ENCODE measurements at places on chromosomes 12 and 14.

GRCh38 chr12:112004041-112004440, 8.9 kb downstream of the TMEM116 start:
- no peak for DNase-seq

GRCh38 chr12:55996201-55996714, 818 bp upstream of the SUOX start:
- DNase-seq, result peak; percentile 84

GRCh38 chr14:88706425-88706824, 86.3 kb downstream of the EML5 start:
- no peak for DNase-seq

DNA sequence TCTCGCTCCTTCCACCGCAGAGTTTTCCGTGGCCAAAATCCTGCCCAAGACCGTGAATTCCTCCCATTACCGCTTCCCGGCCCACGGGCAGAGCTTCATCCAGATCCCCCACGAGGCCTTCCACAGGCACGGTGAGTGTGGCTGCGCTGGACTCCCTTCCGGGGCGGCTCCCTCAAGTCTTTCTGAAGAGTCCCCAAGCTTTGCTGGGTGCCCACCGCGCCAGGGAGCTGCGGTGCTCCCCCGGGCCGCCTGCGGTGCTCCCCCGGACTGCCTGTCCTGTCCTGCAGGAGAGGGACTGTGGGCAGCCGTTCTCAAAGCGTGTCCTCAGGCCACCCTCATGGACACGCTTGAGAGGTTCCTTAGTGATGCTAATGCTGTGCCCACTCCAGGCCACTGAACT, 50.5 kb downstream of the ADGRD1 start:
- no peak for DNase-seq

GRCh38 chr12:77610446-77610845, 220.2 kb upstream of the NAV3 start:
- DNase-seq, result no peak

- DNase-seq, result no peak
Observed at GRCh38 chr14:102630881-102631280, 38.4 kb downstream of the RCOR1 start.

- DNase-seq, result no peak
Observed at GRCh38 chr12:82414044-82414443, 55.7 kb downstream of the METTL25 start.

- no peak for DNase-seq
Observed at GRCh38 chr12:131454418-131455217, 256.3 kb upstream of the SFSWAP start.

GRCh38 chr12:127802271-127802670, 464.7 kb upstream of the TMEM132C start:
- DNase-seq, result no peak

- no peak for DNase-seq
Observed at GRCh38 chr12:130364578-130364977, 26.9 kb downstream of the PIWIL1 start.

DNA sequence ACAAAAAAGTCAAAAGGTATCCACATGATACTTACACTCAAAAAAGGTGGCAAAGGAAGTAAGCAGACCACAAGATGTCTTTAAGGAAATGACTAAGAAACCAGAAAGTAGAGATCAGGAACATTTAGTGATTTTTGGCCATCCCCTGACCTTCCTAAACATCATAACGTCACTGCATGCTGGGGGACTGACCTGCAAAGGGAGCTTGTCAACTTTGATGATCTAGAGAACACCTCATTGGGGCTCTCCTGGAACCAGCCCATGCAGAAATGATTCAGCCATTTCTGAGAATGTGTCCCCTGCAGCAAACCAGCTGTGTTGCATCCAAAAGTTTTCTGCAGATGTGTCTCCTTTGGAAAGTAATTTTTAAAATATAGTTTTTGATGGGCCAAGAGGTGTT, 152.2 kb upstream of the RASSF8 start:
- no peak for DNase-seq

GRCh38 chr14:91585856-91586255, 75.7 kb upstream of the PPP4R3A start:
- no peak for DNase-seq
